Activated CD4-positive, CD25-positive, alpha-beta regulatory T cell treated with anti-CD3 and anti-CD28 coated beads, Interleukin-2, amount 50 U/mL, for 24 hours (primary cell): ENCODE measurements at places on chromosomes 2 and 18.

- no peak for ATAC-seq
These were observed 96.3 kb downstream of the B3GNT2 start for GRCh38 chr2:62292190-62292589.

- ATAC-seq: no peak
These were observed 531.9 kb downstream of the CCDC85A start for GRCh38 chr2:56715683-56716082.

- ATAC-seq: no peak
These were observed 13.1 kb downstream of the GPR45 start for GRCh38 chr2:105254531-105255210.

DNA sequence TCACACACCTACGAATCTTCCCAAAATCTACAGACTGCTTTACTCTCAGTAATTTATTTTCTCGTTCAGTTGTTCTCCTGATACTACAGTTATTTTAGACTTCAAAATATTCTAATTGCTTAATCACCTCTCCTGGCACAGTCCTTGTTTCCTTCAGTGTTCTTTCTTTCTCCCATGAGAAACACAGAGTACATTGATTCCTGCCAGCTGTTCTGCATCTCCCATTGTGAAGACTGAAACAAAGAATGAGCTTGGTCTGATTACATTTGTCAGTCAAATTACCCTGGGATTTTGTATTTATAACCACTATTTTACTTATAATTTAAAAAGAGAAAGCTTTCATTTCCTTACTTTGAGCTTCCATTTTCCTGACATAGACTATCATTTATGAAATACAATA, 63.9 kb upstream of the TANK start:
- ATAC-seq: no peak

DNA sequence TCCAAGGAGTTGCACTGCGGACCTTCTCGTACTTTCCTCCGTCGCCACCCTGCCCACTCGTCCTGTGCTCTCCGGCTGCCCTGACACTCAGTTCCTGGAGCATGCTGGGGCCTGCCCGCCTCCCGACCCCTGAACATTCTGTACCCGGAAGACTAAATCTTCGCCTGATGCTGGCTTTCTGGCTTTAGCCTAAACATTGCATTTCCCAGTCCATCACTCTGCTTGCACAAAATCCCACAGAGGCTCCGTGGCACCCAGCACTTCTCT, 550 bp upstream of the SFXN5 start:
- ATAC-seq: no peak

- ATAC-seq: no peak
These were observed 89.9 kb downstream of the MTA3 start for GRCh38 chr2:42658306-42658705.

- ATAC-seq: no peak
These were observed 24.4 kb downstream of the EIF4E2 start for GRCh38 chr2:232574674-232575403.

GRCh38 chr2:171858397-171858958, 35.6 kb downstream of the SLC25A12 start:
- ATAC-seq: no peak

GRCh38 chr2:215760557-215760956, 252.8 kb downstream of the MREG start:
- ATAC-seq: no peak

DNA sequence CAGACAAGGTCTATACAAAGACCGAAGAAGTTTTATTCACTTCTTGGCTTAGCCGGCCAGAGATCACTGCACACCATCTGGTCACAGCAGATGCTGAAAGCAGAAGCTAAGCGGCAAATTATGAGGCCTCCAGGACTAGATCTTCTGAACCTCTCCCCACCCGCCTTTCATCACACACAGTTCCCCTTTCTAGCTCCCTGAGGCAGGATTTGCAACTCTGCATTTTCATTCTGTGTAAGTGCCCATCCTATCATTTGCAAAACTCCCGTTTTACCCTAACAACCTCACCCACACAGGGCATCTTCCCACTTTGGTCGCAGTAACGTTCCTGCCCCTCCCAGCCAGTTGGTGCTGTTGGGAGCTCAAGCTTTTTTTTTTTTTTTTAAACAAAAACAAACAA, 3.1 kb upstream of the MOB1A start:
- no peak for ATAC-seq

- no peak for ATAC-seq
These were observed 4.2 kb downstream of the TFPI start for GRCh38 chr2:187549951-187550555.

DNA sequence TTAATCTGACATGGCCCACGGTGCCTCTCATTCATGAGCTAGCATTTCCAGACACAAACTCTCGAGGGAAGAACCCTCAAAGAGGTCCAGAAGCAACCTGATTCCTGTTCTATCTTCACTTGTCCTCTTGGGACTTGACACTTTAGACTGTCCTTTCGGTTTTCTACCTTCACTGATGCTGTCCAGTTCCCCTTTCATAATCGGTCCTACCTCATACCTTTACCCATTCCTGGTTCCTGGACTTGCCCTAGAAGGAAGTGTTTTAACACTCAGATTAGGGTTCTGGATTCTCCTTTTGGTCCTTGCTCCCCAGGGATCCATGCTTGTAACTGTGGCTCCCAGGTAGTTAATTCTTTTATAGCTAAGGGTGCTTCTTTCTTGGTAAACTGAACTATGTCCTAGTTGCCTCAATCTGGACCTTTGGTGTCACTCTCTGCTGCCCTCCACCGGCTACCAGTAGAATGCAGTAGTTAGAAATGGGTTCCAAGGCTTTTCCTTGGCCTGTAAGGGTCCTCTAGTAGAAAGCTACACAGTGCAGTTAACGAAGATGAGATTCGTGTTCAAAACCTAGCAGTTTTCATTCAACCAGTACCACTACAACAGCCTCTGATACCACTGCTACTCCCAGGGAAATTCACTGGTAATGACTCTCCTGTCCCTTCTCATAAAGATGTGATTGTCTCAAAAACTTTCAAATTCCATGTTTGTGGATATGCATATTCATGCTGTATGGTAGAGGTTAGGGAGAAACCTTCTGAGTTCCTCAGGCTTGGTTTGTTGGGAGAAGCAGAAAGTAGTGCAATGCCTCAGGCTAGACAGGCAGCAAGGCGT, 178.1 kb upstream of the CYP26B1 start:
- no peak for ATAC-seq

DNA sequence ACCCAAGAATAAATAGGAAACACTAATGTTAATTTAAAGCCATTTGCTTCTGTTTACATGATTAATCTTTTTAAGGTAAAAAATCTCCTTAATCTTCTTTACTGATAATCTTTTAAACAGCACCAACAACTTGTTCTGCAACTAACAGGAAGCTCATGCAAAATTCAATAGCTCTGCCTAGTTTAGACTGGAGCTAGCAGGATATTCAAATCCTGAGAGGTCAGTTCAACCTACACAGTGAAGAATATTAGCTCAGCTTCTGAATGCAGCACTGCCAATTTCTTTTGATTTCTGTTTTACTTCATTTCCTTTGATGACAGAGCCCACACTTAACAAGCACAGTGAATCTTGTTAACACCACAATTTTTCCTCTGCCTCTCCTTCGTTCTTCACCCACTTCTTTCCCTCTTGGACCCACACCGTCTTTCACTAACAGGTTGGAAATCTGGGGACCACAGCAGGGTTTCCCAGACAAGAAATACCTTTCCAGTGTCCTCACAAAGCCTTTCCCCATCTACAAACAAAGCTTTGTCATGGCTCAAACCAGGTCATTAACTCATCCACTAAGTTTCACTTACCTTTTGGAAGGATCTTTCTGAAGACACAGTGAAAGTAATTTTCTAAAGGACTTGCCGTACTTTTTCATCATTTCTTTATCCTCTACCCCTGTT, 109.8 kb downstream of the STK39 start:
- no peak for ATAC-seq

DNA sequence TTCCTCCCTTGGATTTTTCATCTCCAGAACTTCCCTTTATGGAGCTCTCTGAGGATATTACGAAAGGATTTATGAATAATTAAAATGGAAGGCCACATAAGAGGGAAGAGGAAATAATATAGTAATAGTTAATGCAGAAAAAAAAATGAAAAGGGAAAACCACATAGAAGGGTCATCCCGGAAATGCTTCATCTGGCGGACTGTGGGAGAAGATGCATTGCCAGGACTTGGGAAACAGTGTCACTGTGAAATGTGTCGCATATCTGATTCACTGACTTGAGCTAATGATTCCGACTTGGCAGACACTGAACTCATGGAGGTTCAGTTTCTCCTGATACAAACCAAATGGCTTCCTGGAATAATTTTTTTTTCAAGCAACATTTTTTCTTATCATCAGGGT, 129.9 kb upstream of the RMP24 start:
- no peak for ATAC-seq

DNA sequence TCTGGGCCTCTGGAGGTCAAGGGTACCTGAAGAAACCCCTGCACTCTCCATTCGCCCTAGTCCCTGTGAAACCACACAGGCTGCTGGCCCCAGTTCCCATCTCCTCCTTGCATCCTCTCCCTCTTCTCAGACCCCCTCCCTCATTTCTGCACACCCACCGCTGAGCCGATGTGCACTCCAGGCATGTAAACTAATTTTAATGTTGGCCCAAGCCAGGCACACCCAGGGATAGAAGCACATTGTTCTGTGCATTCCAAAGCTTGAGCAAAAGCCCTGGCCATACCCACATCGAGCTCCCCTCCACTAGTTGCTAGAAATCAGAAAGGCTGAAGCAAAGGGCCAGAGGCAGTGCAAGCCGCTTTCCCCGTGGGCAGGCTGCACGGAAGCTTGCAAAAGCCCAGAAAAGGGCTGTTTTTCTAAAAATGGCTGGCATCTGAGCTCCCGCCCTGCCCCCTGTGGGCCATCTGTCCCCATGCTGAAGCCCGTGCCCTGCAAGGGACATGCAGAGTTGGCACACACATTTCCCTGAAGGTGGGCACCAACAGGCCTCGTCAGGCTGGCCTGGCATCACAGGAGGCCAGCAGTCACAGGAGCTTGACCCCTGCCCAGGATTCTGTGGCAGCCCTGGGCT, 181.6 kb downstream of the SMAD7 start:
- no peak for ATAC-seq

GRCh38 chr2:10383960-10384734, 64.0 kb downstream of the ODC1 start:
- no peak for ATAC-seq

DNA sequence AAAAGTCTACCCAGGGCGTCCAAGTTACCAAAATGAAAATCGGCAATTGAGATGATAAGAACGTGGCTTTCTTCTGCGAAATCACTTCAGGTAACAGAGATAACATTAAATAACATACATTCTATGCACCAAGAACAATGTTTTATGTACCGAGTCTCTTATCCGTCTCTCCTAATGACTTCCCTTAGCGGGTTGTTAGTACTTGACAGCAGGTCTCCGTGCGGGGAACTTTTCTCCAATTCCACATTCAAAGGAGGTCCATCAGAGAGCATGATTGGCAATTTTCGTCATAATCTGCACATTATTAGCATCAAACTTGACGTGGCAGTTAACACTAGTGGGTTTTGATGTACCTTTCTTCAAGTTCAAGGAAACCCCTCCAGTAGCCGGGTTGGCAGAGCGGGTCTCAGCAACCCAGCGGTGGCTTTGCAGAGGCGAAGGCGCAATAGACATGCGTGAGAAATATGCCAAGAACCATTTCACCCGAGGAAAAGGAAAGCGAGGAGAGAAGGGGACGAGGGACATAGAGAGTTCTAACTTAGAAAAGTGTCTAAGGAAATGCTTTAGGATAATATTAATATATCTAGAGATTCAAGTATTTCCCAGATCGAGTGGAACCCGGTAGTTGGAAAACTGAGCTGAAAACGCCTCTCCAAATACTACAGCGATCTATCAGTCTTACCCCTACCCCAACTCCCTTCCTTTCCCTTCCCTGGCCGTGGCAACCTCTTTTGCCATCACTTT, 5.0 kb downstream of the EVX2 start:
- no peak for ATAC-seq

DNA sequence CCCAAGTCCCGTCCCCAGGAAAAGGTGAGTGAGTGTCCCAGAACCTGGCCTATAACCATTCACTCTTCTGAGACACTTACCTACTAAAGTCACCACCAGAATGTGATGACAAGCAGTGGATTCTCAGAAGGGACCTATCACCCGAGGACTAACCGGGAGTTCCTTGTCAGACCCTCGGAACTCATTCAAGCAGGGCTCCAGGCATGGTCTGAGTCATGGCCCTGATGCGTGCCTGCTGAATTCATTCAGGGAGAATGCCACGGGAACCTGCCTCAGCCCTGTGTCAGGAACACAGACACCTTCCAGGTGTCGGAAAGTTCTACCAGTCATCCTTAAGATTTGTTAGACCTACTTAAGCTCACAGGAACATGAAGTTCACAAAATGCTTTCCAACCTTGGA, 29.8 kb downstream of the ALPK2 start:
- no peak for ATAC-seq

DNA sequence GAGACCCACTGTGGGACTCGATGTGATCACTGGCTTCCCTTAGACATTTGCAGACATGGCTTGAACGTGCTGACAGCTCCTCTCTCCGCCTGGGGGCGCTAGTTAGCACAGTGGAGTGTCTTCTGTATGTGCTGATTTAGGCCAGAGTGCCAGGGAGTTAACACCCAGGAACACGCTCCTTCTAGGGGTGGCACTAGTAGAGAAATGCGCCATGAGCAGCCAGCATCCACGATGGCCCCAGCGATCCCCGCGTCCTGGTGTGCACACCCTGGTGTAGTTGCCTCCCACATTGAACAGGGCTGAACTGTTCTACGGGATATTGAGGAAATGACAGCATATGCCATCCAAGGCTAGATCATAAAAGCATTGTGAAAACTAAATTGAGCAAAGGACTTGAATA, 11.4 kb upstream of the NMUR1 start:
- ATAC-seq: no peak

GRCh38 chr2:20836521-20836920, 13.6 kb upstream of the LDAH start:
- ATAC-seq: no peak

DNA sequence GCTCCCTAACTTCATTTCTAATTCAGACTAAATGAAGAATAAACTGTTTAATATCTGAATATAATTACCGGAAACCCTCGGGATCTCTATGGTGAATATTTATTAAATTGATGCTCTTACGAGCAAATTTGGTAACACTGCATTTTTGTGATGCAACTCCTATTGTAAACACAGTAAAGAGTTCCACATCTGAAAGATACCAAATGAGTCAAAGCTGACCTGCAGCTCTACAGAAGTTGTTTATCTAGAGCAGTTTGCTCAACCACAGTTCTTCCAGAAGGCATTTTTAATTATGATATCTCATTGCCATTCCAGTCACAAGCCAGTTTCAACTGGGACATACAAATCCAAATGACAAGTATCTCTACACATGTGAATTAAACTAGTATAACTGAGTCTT, 129.7 kb downstream of the PKP4 start:
- ATAC-seq: no peak

- ATAC-seq: no peak
These were observed 238.3 kb downstream of the TDRD15 start for GRCh38 chr2:21361957-21362486.

- ATAC-seq: no peak
These were observed 41.8 kb downstream of the LDLRAD4 start for GRCh38 chr18:13260197-13260934.

GRCh38 chr2:45330108-45330507, 281.0 kb downstream of the SRBD1 start:
- ATAC-seq: no peak
